ENCODE measurements at places on chromosomes 2 and 18.

- DNase-seq, result peak; percentile 92
These were observed 43.3 kb downstream of the SNED1 start for GRCh38 chr2:241041589-241042158.

DNA sequence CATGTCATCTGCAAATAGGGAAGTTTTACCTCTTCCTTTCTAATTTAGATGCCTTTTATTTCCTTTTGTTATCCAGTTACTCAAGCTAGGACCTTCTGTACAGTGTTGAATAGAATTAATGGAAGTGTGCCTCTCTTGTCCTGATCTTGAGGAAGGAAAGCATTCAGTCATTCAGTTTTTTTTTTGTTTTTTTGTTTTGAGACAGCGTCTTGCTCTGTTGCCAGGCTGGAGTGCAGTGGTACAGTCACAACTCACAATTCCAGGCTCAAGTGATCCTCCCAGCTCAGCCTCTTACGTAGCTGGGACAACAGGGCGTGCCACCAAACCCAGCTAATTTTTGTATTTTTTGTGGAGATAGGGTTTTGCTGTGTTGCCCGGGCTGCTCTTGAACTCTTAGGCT is 203.9 kb upstream of the ALPP start:
- no peak for DNase-seq

- no peak for DNase-seq
These were observed 173.2 kb upstream of the ARL4C start for GRCh38 chr2:234670052-234670451.

DNA sequence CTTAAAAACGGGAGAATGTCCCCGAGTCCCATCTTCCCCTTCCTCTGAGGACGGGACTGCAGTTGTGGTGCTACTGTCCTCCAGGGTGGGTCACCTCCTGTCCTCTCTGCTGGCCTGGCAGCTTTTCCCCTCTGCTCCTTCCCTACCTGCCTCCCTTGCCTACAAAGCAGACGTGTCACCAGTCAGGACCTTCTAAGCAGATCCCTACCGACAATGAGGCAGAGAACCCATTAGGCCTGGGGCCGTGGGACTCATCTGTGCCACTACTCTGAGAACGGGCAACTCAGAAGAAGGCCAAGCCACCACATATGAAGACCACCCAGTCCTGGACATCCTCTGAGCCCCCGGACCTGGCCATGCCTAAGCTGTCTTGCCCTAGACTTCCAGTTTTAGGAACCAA is 103.0 kb upstream of the TEX51 start:
- DNase-seq, result no peak

DNA sequence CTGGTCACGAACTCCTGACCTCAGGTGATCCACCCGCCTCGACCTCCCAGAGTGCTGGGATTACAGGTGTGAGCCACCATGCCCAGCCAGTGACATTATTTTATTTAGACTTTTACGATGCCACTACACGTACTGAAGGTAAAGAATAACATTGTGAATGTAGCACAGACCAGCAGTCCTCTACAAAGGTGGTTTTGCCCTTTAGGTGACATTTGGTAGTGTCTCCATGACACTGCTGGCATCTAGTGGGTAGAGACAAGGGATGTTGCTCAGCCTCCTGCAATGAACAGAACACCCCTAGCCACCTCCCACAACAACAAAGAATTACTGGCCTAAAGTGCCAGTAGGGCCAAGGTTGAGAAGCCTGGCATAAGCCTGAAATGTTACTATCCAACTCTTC is 69.5 kb downstream of the MYOM1 start:
- DNase-seq, result no peak

DNA sequence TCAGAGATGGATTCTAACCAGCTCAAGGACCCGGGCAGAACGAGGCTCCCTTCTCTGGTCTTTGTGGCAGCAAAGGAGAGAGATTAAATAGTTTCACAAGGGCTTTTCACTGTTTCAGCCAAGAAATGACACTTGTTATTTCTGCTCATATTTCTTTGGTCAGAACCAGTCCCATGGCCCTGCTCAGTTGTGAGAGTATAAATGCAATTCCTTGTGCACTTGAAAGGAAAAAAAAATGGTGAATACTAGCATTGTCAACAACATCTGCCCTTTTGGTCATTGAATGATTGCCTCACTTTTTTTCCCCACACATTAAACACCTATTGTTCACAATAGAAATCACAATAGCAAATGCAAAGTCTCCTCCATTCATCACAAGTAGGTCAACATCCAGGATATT is 104.4 kb downstream of the RDH14 start:
- DNase-seq, result no peak

DNA sequence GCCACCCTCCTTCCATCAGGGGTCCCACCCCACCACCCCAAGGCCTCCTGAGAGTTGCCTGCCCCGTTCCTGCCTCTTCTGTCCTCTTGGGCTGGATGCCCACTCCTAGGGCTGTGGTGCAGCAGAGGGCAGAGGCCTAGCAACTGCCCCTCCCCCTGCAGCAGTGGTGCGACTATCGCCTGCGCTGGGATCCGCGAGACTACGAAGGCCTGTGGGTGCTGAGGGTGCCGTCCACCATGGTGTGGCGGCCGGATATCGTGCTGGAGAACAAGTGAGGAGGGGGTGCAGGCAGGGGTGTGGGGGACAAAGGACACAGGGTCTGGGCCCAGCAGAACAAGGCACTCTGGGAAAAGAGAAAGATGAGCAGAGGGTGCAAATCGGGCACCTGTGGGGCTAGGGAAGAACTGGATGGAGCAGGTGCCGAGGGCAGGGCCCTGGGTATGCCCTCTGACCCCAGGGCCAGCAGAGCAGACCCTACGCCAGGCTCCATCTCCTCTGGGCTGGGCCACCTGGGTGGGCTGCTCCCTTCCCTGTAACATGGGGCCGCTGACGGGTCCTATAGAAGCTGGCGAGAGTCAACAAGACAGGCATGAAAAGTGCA is 1.0 kb downstream of the CHRNG start:
- DNase-seq, result no peak

- DNase-seq, result no peak
These were observed 339.0 kb upstream of the KCNH7 start for GRCh38 chr2:163177592-163177991.

GRCh38 chr2:12313445-12314126 is 403.1 kb upstream of the TRIB2 start:
- DNase-seq, result no peak

DNA sequence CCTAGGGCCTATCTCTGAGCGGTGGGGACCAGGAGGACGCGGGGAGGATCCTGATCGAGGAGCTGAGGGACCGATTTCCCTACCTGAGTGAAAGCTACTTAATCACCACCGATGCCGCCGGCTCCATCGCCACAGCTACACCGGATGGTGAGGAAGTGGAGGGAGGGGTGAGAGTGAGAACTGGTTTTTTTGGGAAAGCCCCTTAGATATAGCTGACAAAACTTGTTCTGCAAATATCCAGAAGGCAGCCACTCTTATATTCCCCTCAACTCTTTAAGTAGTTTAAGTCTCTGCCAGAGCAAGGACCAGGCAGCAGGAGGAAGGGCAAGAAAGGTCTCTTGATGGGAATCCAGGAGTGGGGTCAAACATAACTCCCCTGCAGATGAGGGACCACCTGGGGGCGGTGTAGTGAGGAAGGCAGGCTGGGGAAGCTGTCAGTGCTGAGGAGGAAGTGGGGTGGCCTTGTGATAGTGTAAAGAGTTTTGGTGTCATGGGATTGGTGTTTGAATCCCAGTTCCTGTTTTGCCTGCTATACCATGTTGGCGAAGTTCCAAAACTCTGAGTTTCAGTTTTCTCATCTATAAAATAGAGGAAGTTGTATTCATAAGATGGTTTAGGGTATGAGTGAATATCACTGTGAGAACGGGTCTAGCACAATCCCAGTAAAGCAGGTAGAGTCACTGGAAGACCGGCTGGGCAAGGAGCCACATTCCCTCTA is 3.4 kb downstream of the NAGK start:
- peak; percentile 94 for DNase-seq

DNA sequence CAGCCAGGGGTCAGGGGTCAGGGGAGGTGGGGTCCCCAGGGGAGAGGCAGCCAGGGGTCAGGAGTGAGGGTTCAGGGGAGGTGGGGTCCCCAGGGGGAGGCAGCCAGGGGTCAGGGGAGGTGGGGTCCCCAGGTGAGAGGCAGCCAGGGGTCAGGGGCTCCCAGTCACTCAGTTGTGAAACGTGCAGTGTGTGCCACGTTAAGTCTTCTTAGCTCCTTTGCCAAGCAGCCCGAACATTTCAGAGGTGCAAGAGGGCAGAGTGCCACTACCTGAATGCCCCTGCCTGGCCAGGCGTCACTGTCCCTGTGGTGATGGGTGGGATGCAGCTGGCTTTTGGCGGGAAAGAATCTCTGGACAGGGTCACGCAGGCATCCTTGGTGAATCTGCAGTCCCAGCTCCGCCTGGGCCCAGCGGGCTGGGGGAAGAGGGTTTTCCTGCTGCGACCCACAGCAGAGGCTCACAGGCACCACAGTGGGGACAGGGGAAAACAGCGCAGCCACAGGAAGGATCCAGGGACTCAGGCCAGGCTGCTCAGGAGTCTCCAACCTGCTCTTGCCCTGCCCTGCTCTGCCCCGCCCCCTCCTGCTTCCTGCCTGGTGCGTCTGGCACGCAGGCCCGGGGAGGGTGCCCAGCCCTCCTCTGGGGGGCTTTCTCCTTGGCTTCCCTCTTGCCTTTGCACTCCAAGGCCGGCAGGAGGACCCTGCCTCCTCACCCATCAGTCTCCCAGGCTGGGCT is 188.3 kb downstream of the TWIST2 start:
- no peak for DNase-seq

DNA sequence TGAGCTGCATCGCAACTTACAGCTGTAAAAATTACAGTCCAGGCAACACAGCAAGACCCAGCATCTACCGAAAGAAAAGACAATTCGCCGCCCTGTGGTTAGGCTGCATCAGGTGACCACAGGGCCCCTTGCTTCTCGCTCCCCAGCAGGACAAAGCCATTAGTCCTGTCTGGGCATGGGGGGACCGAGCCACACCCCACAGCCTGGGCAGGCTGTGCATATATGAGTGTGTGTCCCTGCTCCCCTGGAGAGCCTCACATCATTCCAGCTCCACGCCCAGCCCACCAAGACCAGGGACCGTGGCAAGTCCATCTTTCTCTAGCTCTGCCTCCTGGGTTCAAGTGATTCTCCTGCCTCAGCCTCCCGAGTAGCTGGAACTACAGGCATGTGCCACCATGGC is 33.9 kb downstream of the SNORC start:
- DNase-seq, result no peak

DNA sequence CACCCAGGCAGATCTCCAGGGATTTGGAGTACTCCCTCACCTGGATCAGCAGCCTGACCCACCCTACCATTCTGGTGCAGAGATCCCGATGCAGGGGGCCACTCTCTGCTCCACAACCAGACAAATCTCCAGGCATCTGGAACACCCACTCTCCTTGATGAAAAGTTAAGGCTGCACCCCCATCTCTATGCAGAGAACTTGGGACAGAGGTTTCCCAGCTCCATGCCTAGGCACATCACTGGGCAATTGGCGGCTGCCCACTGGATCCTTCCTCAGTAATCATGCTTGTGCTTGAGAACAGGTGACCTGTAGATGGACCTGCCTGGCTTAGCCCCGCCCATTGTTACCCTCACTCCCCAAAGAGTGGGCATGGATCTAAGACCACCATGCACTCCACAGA is 624.9 kb downstream of the CBLN2 start:
- DNase-seq, result no peak

DNA sequence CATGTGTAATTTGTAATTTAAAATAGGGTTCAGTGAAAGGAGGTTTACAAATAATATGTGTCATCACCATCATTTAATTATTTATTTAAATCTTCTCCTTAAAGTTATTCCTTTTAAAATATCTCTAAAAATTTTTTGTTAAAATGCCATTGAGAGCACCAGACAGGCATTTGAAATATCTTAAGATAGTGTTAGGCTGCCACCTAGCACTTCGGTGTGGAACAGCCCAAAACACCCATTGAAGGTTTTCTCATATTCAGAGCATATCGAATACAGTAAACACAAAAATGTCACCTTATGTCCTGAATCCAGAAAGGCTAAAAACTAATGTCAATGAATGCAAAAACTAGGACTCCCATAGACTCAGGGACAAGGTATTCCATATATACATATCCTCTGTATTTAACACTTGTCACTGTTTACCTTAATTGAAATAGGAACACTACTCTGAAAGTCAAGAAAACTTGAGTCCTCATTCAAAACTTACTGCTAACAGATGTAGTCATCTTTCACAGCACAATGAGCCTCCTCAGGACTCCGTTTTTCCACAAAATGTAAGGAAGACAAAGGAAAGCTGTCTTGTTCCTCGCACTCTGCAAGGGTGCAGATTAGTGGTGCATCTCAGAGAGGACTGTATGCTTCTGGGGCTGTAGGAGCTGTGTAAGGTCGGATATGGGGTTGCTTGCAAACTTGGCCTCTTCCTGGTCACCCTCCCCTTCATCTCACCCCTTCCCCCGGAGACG is 329.5 kb downstream of the PAX3 start:
- peak; percentile 8 for DNase-seq

DNA sequence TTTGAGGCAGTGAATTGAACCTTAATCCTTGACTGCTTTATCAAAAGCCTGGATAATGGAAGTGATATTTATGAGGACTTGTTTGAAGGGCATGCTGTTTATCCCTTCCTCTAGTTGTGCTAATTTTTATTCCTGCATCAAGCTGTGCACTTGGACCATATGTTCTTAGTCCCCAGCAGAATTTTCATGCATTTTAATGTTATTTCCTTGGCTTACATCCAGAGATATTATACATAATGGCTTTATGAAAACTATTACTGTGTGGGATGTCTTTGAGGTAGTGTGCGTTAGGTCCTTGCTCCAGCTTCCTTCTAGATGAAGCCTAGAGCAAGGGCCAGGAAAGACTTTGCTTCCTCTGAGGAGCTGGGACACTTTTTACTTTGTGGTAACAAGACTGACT is 378.4 kb downstream of the LPIN1 start:
- no peak for DNase-seq

Measured in B cell (primary cell).